ENCODE measurements at places on chromosomes 1 and 21.
A peak's percentile ranks its signal among the peaks of the same experiment; 100 is the strongest.

DNA sequence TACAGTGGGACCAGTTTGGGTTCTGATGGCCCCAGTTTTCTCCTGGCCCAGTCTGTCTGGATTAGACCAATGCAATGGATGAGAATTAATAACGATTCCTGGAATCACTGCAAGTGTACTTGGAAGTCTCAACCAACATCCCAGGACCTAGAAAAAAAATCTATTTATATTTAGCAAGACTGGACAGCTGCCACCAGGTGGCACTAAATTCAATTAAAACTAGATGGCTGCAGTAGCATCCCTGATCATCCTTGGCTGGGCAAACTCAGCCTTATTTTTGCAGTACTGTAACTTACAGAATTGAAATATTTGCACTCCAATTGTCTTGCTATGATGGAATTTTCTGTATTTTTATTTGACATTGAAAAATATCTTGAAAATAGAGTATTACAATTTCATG lies 165.7 kb downstream of the NCAM2 start:
- peak; percentile 57 for DNase-seq

DNA sequence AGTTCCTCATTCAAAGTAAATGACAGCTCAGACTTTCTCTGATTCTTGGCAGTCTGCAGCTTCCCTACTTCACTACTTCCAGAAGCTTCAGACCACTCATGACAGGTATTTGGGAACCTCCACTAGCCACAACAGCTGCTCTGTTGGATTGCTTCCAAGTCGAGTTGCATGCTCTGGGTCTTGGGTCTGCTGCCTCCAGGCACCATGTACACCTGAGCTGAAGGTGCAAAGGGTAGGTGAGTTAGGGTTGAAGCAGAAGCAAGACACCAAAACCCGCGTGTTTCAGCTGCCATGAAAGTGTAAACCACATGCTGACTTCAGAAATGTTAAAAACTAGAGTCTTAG lies 62.7 kb downstream of the ZNF684 start:
- DNase-seq, result no peak

DNA sequence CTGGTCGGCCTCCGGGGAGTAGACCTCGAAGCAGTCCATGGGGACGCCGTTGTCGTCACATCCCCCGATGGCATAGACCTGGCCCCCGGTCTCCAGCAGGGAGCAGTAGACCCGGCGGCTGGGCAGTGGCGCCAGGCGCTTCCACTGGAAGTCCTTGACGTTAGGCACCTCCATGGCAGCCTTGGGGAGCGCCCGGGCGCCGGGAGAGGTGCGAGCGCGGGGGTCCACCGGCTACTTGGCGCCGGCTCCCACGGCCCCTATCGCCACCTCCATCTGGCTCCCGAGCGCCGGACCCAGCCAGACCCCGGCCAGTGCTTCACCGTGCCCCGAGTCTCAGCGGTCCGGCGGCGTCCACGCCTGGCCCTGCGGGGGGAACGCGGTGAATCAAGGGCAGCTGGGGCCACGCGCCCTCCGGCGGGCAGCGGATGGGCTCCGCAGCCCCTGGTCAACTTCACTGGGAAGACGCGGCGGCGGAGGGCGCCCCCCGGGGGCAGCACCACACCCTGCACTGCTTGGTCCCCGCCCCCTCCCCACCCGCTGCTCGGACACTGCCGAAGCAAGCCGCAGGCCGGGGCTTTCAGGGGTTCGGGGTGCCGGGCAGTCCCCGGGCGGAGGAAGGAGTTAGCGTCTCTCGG lies 13.2 kb downstream of the KLHDC8A start:
- peak; percentile 78 for DNase-seq

DNA sequence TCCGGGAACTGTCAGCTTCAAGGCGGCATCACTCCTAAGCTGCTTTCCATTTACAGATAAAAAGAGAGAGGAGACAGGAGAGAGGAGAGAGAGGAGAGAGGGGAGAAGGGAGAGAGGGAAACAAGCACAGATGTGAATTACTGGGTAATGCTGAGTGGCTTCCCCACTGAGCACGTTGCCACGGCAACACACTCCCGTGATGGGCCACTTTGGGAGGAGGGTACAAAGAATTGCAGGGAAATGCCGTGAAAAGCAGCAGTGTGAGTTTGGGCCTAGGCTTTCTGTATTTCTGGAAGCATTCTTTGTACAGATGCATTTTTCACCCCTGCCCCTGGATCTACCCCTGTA lies 128.0 kb upstream of the IRF2BP2 start:
- DNase-seq, result peak; percentile 61

- DNase-seq, result no peak
Measured at GRCh38 chr1:57826535-57826934, 402.7 kb upstream of the DAB1 start.

- no peak for DNase-seq
Measured at GRCh38 chr1:3038571-3039181, 17.4 kb downstream of the ACTRT2 start.

DNA sequence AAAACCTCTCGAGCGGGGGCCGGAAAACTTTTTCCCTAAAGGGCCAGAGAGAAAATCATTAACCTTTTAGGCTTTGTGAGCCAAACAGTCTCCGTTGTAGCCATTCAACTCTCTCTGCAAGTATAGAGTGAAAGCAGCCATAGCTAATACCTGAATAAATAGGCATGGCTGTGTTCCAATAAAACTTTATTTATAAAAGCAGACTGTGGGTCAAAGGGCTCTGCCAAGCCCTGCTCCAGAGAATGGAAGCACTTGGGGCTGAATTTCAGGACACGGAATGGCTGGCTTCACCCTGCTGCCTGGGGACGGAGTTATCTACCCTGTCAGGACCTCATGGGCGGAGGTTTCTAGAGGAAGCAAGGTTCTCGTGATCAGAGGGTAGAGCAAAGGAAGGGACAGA lies 92.7 kb downstream of the CASZ1 start:
- DNase-seq, result no peak

- DNase-seq, result no peak
Measured at GRCh38 chr1:78280626-78281025, 210.1 kb upstream of the PTGFR start.

GRCh38 chr1:201732351-201732750 lies 96.6 kb upstream of the IPO9 start:
- no peak for DNase-seq

- no peak for DNase-seq
Measured at GRCh38 chr1:163531345-163531744, 209.6 kb downstream of the NUF2 start.

- no peak for DNase-seq
Measured at GRCh38 chr1:10601342-10602070, 126.8 kb downstream of the PEX14 start.

DNA sequence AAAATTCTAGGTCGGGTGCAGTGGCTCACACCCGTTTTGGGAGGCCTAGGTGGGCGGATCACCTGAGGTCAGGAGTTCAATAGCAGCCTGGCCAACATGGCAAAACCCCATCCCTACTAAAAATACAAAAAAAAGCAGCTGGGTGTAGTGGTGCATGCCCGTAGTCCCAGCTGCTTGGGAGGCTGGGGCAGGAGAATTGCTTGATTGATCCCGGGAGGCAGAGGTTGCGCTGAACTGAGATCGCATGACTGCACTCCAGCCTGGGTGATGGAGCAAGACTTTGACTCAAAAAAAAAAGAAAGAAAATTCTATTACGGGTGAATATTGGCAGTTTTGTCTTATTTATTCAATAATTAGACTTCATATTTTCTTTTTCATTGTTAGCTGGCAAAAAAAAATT lies 62.1 kb downstream of the SNX7 start:
- no peak for DNase-seq

DNA sequence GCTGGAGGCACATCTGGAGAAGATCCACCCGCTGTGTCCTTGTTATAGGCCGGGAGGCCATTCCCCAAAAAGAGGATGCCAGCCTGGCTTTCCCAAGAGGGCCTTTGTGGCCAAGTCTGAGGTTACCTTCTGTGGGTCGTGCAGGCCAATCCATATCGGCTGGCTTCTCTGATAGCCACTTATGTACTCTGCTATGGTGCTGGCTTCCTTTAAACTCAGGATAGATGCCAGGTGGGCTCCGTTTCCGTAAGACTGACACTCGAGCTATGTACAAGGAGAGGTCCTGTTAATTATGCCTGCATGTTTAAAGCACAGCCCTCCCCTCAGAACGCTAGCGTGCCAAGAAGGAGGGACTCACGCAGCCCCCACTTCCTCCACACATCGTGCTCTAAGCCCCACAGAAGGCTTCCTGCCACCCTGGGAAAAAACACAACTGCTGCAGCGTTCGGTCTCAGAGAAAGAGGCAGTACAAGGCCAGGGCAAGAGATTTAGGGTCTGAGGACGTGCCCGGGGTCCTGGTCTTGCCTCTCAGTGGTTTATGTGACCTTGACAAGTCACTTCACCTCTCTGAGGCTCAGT lies 11.6 kb downstream of the REG4 start:
- DNase-seq, result no peak

DNA sequence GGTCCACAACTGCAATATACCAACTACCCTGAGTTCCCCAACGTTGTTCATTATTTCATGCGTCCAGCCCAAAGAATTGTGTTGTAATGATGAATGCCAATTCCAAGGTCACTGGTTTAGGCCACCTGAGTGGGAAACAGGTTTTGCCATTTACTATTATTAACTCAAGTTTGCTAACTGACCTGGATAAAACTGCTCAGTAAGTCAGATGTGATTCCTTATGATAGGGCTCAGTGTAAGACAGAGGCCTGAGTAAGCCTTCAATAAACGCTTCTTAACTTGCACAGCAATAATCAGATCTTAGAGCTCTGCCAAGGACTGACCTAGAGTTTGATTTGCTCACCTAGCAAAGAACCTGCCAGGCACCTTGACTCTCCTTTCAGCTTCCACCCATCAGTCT lies 10.0 kb downstream of the PUM1 start:
- DNase-seq, result no peak

GRCh38 chr1:102851616-102852015 lies 256.7 kb downstream of the COL11A1 start:
- DNase-seq, result no peak

GRCh38 chr1:222416001-222416791 lies 131.7 kb downstream of the HHIPL2 start:
- DNase-seq, result no peak

- no peak for DNase-seq
Measured at GRCh38 chr1:231581859-231582258, 44.7 kb upstream of the DISC1 start.

DNA sequence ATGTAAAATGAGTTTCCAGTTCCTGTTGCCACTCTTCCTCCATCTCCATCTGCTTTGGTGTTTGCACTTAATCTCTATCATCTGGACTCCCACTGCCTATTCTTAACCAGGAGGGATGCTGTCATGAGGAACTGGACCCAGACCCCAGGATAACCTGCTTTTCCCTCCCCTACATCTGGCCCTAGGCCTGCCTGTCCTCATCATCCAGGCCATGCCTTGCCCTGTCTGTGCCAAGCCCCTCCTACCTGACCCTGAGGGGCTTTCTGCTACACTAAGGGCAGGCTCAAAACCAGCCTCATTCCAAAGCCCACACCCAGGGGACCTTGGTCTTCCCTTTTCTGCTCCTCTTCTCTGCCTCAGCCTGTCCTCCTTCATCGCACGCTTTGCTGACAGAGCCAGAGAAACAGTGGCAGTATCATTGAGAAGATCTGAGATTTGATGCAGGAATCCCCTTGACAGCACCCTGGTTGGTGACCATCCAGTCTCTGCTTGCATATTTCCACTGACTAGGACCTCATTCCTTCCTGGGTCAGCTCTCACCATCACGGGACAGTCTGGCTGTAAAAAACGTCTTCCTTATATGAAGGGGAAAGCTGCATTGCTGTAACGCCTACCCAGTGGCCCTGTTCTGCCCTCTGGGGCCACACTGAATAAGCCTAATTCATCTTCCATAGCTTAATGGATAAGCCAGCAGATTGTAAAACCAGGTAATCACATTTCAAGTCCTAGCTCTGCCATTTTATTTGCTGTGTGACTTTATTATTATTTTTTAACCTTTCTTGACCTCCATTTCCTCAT lies 38.8 kb downstream of the PLXNA2 start:
- DNase-seq, result no peak

GRCh38 chr1:37629008-37629407 lies 5.7 kb downstream of the RSPO1 start:
- DNase-seq, result no peak

DNA sequence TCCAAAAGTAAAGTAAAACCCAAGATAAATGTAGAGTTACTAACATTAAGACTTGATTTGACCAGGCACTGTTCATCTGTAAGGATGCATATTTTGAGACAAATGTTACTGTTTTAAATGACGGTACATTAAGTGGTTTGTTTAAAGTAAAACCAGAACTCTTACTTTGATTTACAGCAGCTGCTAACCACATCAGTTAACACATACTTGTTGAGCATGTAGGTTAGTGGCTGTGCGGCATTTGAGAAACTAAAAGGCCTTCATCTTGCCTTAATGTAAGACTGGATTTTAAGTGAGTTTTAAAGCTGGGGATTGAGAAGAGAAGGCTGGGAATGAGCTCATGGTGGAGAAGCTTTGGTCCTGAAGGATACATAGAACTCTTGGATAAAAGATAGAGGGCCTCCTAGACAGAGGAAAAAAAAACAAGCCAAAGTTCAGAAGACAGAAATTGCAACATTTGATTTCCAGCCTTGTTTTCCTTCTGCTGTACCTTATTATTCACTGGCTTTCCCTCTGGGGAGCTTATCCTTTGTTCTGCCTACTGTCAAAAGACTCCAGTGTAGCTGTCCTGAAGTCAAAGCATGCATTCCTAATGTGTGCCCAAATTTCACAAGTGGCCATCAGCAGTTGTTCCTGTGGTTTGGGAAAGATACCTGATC lies 66.6 kb downstream of the MTR start:
- no peak for DNase-seq

DNA sequence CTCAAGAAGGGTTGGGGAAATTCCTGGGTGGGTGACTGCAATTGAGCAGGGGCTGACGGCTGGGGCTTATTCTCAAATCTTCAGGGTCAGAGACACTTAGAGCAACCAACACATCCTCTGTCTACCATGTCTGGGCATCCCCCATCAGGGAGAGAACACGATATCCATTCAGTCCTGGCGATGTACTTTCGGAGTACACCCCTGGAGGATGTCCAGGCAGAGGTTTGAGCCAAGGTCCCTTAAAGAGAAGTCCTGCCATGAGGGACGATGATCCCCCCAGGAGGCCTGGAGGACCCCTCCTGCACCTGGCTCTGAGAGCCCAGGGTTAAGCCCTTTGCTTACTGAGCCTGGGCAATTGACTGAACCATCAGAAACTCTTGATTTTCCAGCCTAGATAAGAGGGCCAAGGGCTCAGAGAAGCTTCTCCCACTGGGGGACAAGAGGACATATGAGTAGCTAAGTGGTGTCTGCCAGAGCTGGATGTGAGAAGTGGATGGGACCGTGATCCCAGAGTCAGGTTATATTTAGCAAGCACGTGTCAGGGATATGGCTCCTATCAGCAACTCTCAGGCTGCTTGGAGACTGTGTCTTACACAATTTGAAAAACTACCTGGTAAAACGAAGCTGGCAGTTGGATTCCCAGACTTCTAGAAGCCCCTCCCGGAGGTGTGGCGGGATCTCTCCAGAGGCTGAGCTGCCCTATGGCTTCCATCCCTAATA lies 253.3 kb upstream of the VAMP3 start:
- no peak for DNase-seq

DNA sequence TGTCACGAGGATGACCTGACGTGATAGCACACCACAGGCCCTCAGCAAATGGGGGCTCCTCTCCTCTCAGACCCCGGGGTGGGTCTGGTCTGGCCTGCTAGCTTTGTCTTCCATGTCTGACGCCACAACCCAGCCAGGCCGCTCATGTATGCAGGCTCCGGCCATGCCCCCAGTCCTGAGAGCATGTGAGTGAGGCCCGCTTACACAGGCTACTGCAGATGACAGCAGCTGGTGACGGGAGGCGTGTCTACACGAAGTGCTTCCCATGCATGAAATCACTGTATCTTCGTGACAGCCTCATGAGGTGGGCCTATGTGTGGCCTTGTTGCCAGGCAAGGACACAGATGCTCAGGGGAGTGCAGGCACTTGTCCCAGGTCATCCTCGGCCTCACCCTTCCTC lies 16.4 kb downstream of the WNT4 start:
- DNase-seq, result no peak
